ENCODE measurements at places on chromosomes 3 and 15. TPM values are rescaled to one million over a fixed set of nuclear protein-coding genes. Genes with fewer than 3 reads are reported as not detected.

AADACL2 gene
- total RNA-seq, result not detected

SYNPR gene
- not detected for total RNA-seq

GRCh38 chr3:8599146-8599545, 45.5 kb downstream of the SSUH2 start:
- no peak for DNase-seq

STAB1 gene
- 74.7 TPM for total RNA-seq

CCNL1 gene
- total RNA-seq, result 20.2 TPM

GRCh38 chr3:101043687-101044078, 50.5 kb upstream of the ABI3BP start:
- no peak for DNase-seq

- DNase-seq, result no peak
These were observed 14.2 kb upstream of the CAND2 start for GRCh38 chr3:12782172-12782815.

GRCh38 chr3:159265705-159266104, 463.9 kb downstream of the MFSD1 start:
- no peak for DNase-seq

DNA sequence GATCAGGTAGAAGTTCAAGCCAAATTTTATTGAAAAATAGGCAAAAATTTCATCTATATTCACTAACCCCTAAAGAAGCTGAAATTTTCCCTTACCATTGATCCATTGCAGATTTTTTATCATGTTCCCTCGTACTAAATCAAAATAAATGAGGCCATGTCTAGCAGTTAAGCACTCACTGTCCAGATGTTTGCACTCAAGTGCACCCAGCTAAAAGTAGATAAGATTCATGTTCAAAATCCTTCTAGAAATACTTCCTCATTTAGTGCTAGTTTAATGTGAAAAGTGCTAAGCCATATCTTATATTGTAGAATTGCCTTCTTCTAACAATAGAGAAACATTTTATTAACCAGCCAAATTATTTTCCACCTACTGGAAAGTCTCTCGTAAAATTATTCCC, 164.7 kb upstream of the UBE2E2 start:
- no peak for DNase-seq

DNA sequence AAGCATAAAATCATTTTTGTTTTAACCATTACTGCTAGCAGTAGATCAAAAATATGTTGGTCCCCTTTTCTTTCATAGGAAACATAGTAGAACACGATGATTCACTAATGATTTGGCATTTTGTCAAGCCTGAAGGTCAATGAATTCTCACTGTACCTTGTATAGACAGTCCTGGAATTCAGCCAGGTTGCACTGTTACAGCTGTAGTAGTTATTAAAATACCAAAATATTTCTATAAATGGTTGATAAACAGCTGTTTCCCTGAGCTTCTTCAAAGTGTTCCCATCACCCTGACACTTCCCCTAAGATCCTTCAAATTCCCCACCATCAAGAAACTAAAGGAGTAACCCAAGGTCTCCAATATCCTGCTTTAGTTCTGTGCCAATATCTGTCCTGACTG, 200.9 kb downstream of the ATP8B4 start:
- DNase-seq, result no peak

DNA sequence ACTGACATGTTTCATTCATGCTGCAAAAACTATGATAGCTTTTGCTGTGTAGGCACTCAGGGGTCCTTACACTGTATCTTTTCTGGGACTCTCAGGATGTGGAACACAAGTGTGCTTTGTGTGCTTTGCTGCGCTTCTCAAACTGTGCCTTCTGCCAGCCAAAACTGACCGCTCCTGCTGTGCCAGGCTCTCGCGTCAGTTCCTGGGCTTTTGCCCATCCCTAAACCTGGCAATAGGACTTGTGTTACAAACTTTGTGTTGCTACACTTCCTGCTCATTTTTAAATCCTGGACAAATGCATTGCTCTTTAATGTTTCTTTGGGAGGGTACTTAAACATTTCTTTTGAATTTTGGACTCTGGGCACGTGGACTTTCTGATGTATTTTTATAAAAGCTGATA, 60.3 kb downstream of the DIPK2A start:
- peak; percentile 57 for DNase-seq

SH3GL3 gene
- total RNA-seq, result not detected

GRCh38 chr3:134643150-134643675, 7.6 kb downstream of the KY start:
- DNase-seq, result no peak

DNA sequence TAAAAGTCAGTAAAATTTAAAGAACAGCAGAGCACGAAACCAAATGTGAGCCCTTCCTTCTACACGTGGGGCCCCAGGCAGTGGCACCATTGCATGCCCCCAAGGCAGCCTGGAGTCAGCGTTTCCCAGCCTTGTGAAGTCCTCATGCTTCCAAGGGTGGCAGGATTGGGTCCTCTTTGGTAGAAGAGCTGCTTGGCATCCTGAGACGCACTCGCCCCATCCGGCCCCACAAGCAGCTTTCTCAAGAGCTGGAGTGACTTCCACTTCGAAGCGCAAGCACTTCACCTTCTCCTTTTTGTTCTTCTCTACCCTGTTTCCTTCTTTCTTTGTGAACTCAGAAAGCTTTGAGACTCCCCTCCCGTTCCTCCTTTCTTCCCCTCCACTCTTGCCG, 34.7 kb downstream of the ZNF710 start:
- peak; percentile 75 for DNase-seq

NR2C2 gene
- 25.4 TPM for total RNA-seq

SLC24A5 gene
- not detected for total RNA-seq

LMAN1L gene
- 20.6 TPM for total RNA-seq

DNA sequence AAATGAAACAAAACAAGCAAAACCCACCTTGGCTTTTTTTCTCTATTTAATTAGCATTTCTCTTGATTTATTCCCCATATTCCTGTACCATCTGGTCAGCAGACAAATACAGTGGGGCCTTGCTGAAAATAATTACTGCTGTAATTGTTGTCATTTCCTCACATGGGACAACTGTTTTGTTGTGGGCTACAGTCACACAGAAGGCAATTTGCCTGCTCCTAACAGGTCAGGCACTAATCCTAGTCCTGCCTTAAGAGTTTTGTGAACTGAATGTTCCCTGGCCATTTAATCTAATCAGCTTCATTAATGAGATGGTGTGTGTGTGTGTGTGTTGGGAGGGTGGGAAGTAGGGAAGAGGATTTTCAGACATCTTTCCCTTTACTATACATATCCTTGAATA, 11.6 kb downstream of the TRPC1 start:
- no peak for DNase-seq

DNA sequence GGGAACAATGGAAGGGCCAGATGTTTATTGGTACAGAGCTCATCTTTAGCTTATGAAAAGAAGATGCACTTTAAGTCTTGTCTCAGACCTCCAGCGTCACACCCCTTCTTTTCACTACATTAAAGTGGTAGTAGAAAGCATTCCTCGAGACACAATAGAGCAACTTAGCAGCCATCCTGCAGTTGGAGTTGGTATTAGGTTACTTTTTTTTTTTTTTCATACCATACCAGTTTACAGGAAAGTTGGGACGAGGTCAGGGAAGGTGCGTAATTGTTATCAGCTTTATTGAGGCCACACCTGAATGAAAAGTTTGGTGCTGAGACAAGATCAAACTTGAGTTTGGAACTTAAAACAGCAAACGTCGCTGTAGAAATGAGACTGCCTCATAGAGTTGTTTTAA, 203.8 kb downstream of the SOX2 start:
- no peak for DNase-seq

DNA sequence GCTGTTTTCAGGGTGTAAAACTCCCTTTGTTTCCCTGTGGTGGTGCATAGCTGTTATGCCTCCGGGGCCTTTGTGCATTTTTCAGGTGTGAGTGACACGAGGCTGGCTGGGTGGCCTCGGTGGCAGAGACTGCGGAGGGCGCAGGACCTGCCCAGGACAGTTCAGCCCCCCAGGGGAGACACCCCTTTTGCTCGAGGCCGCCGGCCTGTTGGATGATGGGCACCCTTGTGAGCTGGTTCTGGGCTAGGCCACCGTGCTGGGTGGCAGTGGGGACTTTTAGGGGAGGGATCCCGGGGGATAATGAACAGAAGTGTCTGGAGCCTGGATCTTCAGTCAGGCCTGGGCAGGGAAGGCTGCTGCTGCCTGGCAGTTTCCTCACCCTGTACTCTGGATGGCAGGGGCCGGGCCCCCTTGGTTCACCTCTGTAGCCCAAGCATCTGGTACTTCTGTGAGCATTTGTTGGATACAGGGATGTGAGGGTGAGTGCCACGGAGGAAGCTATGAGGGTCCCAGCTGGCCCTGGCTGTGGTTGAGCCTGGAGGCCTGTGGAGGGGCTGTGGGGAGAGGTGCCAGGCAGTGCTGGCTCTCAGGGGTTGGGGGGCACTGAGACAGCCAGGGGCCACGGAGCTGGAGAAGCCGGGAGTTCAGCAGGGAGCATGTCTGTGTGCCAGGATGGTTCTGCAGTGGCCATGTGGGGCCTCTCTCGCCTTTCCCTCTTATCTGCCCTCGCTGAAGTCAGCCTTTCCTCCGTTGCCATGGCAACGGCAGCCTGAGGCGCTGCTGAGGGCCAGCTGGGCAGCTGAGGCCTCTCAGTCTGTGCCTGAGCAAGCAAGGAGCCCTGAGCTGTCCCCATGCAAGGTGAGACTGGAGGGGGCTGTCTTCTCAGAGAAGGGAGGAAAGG, 49.0 kb downstream of the KY start:
- DNase-seq, result peak; percentile 54

- DNase-seq, result no peak
These were observed 11.3 kb downstream of the PPARG start for GRCh38 chr3:12300137-12300536.

CCR2 gene
- total RNA-seq, result 0.91 TPM

- no peak for DNase-seq
These were observed 8.8 kb downstream of the BCL6 start for GRCh38 chr3:187736418-187736871.

SPRED1 gene
- 9.8 TPM for total RNA-seq

- no peak for DNase-seq
These were observed 756 bp upstream of the RASGRF1 start for GRCh38 chr15:79091204-79091867.

DNA sequence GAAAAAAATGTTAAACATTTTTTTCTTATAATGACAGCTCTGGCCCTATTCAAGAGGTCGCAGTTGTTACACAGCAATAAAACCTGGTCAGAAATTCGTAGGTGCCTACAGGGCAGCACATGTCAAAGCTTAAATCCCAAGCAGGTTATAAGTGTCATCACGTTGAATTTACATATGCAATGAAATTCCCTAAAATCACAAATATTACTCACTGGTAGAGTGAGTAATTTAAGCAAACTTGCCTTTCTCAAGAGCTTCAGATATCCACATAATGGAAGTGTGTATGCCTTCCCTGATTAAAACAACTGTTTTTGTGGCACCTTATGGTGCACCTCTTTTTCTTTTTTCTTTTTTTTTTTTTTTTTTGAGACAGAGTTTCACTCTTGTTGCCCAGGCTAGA, 90.7 kb upstream of the FNDC3B start:
- DNase-seq, result no peak

GRCh38 chr3:2927259-2927658, 182.9 kb downstream of the IL5RA start:
- DNase-seq, result no peak

GRCh38 chr3:125957674-125958510, 11.1 kb upstream of the ROPN1B start:
- peak; percentile 42 for DNase-seq

ARPP19 gene
- total RNA-seq, result 149 TPM

RPL14 gene
- total RNA-seq, result 992 TPM

- DNase-seq, result no peak
These were observed 14.6 kb downstream of the CYP19A1 start for GRCh38 chr15:51323749-51324148.

AVEN gene
- total RNA-seq, result 30.6 TPM

DNA sequence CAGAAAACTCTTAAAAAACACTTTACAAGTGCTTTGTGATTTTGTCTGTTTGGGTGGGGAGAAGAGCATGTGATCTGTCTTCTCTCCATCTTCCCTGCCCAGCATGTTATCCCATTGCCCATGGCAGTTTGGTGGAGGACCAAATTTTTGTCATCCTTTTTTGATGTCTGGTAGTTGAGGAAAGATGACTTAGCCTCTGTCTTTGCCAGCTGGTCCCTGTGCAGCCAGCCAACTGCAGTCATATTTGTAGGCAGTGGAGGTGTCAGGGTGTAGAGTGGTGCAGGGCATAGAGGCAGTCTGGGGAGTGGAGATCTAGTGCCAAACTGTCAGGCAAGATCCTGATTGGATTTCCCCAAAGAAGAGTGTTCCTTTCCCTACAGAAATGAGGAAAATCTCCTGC, 40.7 kb downstream of the GASK1A start:
- DNase-seq, result no peak

GRCh38 chr15:92383519-92384324, 10.0 kb upstream of the ST8SIA2 start:
- no peak for DNase-seq

DNA sequence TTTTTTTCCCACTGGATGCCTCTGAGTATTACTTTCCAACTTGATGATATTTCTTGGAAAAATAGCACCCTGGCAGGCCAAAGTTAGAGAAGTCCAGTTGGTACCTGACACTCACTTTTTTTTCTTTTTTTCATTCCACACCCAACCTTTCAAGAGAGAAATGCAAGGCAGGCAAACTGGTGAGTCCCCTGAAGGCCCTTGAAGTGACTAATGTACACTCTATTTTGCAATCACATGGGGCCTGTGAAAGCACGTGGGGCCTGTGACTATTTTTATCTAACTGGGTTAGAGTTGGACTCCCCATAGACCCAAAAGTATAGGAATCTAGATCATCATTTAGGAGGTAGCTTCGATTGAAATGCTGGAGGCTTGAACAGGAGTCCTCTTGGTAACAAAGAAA, 316.7 kb downstream of the CHL1 start:
- no peak for DNase-seq

IL17RE gene
- total RNA-seq, result 0.46 TPM

DNA sequence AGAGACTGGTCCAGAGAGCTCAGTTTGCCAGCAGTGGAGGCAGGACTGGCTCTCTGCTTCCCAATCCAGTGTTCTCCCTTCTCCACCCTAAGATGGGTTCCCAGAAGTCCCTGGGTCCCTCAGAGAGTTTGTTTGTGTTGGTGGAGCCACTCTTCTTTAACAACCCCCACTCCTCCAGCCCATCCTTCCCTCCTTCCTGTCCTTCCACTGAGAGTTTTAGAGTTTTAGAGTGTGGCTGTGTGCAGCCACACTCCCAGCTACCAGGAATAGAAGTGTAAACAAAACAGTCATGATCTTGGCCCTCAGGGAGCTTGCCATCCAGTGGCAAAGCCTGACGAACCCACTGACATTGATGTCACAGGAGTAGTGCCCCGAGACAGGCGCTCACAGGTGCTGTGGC, 12.5 kb upstream of the FBLN2 start:
- no peak for DNase-seq

SNUPN gene
- total RNA-seq, result 16.9 TPM

DNA sequence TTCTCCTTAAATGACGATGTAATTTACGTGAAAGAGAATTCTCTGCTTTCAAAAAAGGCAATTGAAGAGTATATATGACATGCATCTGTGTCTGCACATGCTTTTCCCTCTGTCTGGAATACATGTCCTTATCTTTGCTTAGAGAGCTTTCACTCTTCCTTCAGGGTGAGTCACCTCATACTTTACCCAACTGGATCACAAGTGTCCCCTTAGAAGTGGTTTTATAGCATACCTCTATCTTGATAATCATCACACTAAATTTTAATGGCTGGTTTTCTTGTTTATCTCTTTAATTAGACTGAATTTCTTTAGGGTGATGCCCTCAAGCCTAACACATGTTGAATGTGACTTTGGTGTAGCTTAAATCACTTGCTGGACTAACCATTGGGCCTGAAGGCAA, 178.9 kb downstream of the SV2B start:
- DNase-seq, result no peak

OR4M2 gene
- total RNA-seq, result not detected

Measured in Right ventricle myocardium superior (tissue), 1 donor.